ENCODE measurements at places on chromosomes 11 and 22.

GRCh38 chr22:20865875-20866445, 7.2 kb downstream of the SNAP29 start:
- no peak for DNase-seq

GRCh38 chr11:119091966-119092879, 7.5 kb downstream of the HMBS start:
- no peak for DNase-seq

DNA sequence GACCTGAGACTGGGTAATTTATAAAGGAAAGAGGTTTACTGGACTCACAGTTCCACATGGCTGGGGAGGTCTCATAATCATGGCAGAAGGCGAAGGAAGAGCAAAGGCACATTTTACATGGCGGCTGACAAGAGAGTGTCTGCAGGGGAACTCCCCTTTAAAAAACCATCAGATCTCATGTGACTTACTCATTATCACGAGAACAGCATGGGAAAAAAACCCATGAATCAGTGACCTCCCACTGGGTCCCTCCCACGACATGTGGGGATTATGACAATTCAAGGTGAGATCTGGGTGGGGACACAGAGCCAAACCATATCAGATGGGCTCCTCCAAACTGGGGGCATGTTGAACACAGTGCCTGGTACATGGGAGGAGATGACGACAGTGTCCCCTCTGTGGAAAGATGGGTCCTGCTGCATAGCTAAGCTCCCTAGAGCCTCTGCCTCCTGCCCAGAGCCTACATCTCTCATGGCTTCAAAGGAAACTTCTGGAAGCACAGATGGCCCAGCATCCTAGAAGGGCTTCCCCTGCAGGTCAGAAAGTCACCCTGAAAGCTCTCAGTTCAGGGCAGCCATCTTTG, 46.1 kb downstream of the MYEOV start:
- no peak for DNase-seq

GRCh38 chr11:58179648-58180047, 9.2 kb upstream of the OR9Q2 start:
- no peak for DNase-seq

- DNase-seq, result peak; percentile 84
These were observed 20.8 kb downstream of the DGCR6L start for GRCh38 chr22:20298803-20299745.

DNA sequence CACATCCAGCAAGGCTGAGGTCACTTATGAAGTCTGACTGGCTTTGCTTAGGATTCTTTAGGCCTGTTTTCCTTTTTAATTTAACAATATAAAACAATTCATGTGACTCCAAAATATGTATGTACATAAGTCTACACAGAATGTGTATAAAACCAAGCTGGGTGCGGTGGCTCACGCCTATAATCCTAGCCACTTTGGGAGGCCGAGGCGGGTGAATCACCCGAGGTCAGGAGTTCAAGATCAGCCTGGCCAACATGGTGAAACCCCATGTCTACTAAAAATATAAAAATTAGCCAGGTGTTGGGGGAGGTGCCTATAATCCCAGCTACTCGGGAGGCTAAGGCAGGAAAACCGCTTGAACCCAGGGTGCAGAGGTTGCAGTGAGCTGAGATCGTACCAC, 83.1 kb downstream of the SHANK2 start:
- DNase-seq, result no peak

GRCh38 chr11:77455740-77456139, 18.2 kb downstream of the PAK1 start:
- DNase-seq, result no peak

GRCh38 chr11:77046060-77046501, 11.9 kb downstream of the B3GNT6 start:
- peak; percentile 23 for DNase-seq
